Panc1 (cell line): ENCODE measurements at places on chromosomes 7 and 10. TPM values are rescaled to one million over a fixed set of nuclear protein-coding genes. Genes with fewer than 3 reads are reported as not detected.

The CPA2 gene
- 0.87 TPM for total RNA-seq

The CEP55 gene
- 96.4 TPM for total RNA-seq

DNA sequence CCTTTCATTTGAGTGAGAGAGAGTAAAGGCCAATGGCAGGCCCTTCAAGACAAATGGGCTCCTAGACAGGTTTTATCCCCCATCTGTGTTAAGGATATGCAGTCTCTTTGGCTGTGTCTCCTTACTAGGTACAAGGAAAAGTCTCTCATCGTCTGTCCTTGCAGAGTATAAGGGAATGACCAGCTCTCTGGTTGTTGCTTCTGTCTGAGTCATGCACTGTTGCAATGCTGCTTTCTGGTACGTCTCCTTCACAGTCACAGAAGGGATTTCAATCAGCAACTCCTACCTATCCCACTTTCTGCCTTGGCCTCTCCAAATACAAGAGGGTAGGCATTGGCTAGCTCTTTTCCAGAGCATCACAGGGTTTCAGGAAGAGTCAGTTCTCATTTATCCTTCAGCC lies 48.1 kb downstream of the CTTNBP2 start:
- H3K36me3 ChIP-seq, result no peaks in the 10 kb centered on the region
- peaks cover 27% of the 10 kb centered on the region for H3K4me1 ChIP-seq
- H3K27ac ChIP-seq, result no peak overlapping the region
- no peak for DNase-seq

The DENND11 gene
- 10.4 TPM for total RNA-seq

DNA sequence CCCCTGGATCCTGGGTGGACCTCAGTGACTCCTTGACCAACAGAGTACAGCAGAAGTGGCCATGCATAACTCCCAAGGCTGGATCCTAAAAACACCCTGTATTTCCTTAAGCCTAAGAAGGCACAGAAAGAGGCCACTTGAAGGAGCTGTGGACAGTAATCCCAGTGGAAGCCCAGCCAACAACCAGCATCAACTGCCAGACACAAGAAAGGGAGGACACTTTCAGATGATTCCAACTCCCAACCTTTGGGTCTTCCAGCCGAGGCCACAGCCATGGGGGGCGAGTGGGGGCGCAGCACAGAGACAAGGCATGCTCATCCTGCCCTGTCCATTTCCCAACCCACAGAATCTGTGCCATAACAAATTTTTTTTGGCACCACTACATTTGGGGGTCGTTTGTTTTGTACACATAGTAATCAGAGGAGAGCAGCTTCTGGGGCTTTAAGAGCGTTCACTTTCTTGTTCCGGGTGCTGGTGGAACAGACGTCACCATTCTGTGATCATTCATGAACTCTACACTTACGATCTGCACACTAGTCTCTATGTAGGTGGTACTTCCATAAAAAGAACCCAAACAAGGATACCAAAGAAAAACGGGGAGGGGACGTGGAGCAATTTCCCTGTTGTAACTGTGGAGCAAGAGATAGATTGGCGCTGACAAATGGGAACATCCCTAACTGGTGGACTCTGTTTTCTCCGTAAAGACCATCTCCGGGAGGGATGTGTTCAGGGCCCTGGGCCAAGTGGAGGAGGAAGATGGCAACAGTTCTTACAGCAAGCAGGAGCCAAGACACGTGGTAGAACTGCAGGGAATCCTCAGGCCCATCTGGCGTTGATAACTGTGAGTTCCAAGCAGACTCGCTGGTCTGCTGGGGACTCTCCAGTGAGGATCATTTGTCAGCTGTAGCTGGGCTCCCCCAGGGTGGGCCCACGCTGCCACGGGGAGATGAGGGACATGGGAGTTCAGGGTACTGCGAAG lies 6.0 kb upstream of the SLC29A3 start:
- H3K27ac ChIP-seq, result no peak overlapping the region
- no peaks in the 10 kb centered on the region; the same call in 1 of the 2 replicates for H3K27me3 ChIP-seq
- H3K36me3 ChIP-seq, result no peaks in the 10 kb centered on the region
- no peak overlapping the region for H3K4me3 ChIP-seq

DNA sequence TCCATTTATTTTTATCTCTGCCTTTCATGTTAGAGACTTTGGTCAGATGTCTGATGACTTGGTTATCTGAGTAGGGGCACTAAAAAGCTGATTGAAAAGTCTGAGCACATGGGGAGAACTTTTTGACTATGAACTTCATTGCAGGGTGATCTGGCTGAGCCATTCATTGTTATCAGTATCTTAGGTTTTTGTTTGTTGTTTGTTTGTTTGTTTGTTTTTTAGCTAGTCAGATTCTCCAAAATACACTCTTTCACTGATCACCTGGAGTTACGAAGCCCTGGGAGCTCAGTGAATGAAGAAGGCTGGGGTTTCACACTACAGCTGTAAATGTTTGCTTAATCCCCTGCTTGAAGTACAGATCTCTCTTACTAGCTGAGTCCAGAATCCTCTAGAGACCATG lies 28.6 kb upstream of the DLG5 start:
- H3K4me3 ChIP-seq, result no peak overlapping the region
- no peaks in the 10 kb centered on the region for H3K27me3 ChIP-seq
- H3K36me3 ChIP-seq, result no peaks in the 10 kb centered on the region
- no peaks in the 10 kb centered on the region for H3K4me1 ChIP-seq
- no peak for DNase-seq

DNA sequence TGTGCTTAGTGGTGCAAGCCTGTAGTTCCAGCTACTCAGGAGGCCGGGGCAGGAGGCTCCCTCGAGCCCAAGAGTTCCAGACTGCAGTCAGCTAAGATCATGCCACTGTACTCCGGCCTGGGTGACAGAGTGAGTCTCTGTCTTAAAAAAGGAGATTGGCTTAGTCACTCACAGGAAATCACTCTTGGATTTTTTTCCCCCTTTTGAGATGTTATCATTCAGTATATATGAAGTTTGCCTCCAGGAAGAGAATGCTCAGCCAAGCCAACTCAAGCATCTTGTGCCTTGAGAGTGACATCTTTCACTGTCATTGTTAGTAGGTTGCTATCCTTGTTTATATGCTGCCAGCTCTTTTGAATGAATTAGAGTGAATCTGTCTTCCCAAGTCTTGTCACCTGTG lies 28.0 kb downstream of the NIPSNAP2 start:
- H3K27me3 ChIP-seq, result no peaks in the 10 kb centered on the region
- H3K4me3 ChIP-seq, result no peak overlapping the region
- DNase-seq, result no peak
- no peaks in the 10 kb centered on the region for H3K4me1 ChIP-seq

- no peak for DNase-seq
- no peak overlapping the region for H3K27ac ChIP-seq
- no peaks in the 10 kb centered on the region for H3K27me3 ChIP-seq
- H3K36me3 ChIP-seq, result no peaks in the 10 kb centered on the region
These were observed 133.3 kb upstream of the SAMD8 start for GRCh38 chr10:74977913-74978847.

DNA sequence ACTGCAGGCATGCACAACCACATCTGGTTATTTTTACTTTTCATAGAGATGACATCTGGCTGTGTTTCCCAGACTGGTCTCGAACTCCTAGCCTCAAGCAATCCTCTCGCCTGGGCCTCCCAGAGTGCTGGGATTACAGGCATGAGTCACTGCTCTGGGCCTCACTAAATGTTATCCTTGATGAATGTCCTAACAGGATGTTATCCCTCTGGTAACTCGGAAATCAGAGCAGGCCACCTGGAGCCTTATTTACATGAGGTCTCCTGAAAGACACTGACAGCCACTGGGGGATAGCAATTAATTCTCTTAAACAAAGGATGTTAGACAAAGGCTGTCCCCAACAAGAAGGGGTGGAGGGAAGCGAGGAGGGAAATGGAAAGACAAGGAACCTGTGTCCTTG lies 4.5 kb upstream of the ZNF438 start:
- no peak overlapping the region for H3K27ac ChIP-seq
- H3K4me1 ChIP-seq, result no peaks in the 10 kb centered on the region
- no peaks in the 10 kb centered on the region for H3K27me3 ChIP-seq

The CDC14C gene
- not detected for total RNA-seq

GRCh38 chr7:157096286-157097055 lies 42.3 kb upstream of the UBE3C start:
- H3K36me3 ChIP-seq, result no peaks in the 10 kb centered on the region
- no peak overlapping the region for H3K27ac ChIP-seq
- no peaks in the 10 kb centered on the region for H3K4me1 ChIP-seq
- H3K27me3 ChIP-seq, result no peaks in the 10 kb centered on the region
- no peak overlapping the region for H3K4me3 ChIP-seq
- DNase-seq, result no peak

The NPFFR1 gene
- 0.05 TPM for total RNA-seq

DNA sequence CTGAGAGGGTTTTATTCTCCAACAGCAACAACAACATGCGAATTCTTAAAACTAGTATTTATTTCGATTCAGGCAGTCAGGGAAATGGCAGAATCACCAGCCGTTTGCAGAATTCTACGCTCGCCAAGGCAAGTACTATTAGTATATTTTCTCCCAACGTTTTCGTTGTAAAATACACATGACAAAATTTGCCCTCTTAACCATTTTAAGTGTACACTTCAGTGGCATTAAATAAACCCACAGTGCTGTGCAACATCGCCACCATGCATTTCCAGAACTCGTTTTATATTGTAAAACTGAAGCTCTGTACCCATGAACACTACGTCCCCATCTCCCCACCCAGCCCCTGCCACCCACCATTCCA lies 10.8 kb downstream of the EN2 start:
- DNase-seq, result no peak
- peaks cover 7% of the 10 kb centered on the region; the same call in 1 of the 2 replicates for H3K27me3 ChIP-seq
- H3K4me3 ChIP-seq, result peak overlapping the region; percentile 28
- H3K27ac ChIP-seq, result no peak overlapping the region

GRCh38 chr10:26173837-26174236 lies 42.7 kb upstream of the GAD2 start:
- H3K27ac ChIP-seq, result no peak overlapping the region
- no peaks in the 10 kb centered on the region for H3K36me3 ChIP-seq
- DNase-seq, result no peak
- no peak overlapping the region for H3K4me3 ChIP-seq
- no peaks in the 10 kb centered on the region for H3K27me3 ChIP-seq

DNA sequence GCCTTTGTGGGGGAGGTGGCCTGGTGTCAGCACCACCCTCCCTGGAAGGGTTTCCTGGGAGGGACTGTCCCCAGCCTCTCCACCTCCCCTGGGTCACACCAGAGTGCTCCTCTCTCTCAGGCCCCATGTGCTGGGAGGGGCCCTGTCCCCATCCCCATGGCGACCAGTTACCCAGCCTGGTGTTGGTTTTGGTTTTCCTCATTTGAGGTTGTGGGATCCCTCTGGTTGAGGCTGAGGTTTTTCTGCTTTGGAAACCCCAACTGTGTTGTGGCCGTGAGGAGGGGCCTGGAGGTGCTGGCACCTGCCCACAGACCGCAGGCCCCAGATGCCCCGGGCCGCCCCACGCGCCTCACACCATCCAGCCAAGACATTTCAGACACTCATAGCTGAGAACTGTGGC lies 106.3 kb downstream of the GRK5 start:
- no peak for DNase-seq
- H3K36me3 ChIP-seq, result no peaks in the 10 kb centered on the region
- H3K27me3 ChIP-seq, result no peaks in the 10 kb centered on the region
- H3K4me3 ChIP-seq, result no peak overlapping the region
- H3K27ac ChIP-seq, result peak overlapping the region; percentile 95
- peaks cover 61% of the 10 kb centered on the region for H3K4me1 ChIP-seq

- no peaks in the 10 kb centered on the region for H3K36me3 ChIP-seq
- H3K27me3 ChIP-seq, result no peaks in the 10 kb centered on the region
- H3K4me1 ChIP-seq, result no peaks in the 10 kb centered on the region
- DNase-seq, result no peak
- H3K27ac ChIP-seq, result no peak overlapping the region
These were observed 1060.5 kb downstream of the XPNPEP1 start for GRCh38 chr10:108862676-108863350.

- DNase-seq, result no peak
- no peak overlapping the region for H3K4me3 ChIP-seq
- no peaks in the 10 kb centered on the region; the same call in 1 of the 2 replicates for H3K27me3 ChIP-seq
- no peak overlapping the region for H3K27ac ChIP-seq
- H3K4me1 ChIP-seq, result no peaks in the 10 kb centered on the region
These were observed 38.9 kb downstream of the POU6F2 start for GRCh38 chr7:39016609-39017008.

GRCh38 chr7:149459201-149459539 lies 1.7 kb downstream of the ZNF777 start:
- no peaks in the 10 kb centered on the region for H3K27me3 ChIP-seq
- H3K27ac ChIP-seq, result 0 out of 2 replicates have a peak overlapping the region, but pooled peaks have one; percentile 7
- DNase-seq, result no peak

The SERPINE1 gene
- total RNA-seq, result 370 TPM
